Left lung (tissue), 14 donors: ENCODE measurements at places on chromosomes 6 and 20. TPM values are rescaled to one million over a fixed set of nuclear protein-coding genes. Genes with fewer than 3 reads are reported as not detected.

- no peak overlapping the region for H3K4me3 ChIP-seq
- DNase-seq, result no peak
- H3K36me3 ChIP-seq, result no peaks in the 10 kb centered on the region
- no peaks in the 10 kb centered on the region for H3K27me3 ChIP-seq
Observed at GRCh38 chr6:121274666-121275295, 59.5 kb downstream of the TBC1D32 start.

- H3K36me3 ChIP-seq, result no peaks in the 10 kb centered on the region
- no peak overlapping the region for H3K4me3 ChIP-seq
- H3K27ac ChIP-seq, result no peak overlapping the region
- peaks cover 26% of the 10 kb centered on the region for H3K4me1 ChIP-seq
- no peaks in the 10 kb centered on the region for H3K27me3 ChIP-seq
- DNase-seq, result no peak
Observed at GRCh38 chr6:111817451-111818120, 55.7 kb downstream of the FYN start.

DNA sequence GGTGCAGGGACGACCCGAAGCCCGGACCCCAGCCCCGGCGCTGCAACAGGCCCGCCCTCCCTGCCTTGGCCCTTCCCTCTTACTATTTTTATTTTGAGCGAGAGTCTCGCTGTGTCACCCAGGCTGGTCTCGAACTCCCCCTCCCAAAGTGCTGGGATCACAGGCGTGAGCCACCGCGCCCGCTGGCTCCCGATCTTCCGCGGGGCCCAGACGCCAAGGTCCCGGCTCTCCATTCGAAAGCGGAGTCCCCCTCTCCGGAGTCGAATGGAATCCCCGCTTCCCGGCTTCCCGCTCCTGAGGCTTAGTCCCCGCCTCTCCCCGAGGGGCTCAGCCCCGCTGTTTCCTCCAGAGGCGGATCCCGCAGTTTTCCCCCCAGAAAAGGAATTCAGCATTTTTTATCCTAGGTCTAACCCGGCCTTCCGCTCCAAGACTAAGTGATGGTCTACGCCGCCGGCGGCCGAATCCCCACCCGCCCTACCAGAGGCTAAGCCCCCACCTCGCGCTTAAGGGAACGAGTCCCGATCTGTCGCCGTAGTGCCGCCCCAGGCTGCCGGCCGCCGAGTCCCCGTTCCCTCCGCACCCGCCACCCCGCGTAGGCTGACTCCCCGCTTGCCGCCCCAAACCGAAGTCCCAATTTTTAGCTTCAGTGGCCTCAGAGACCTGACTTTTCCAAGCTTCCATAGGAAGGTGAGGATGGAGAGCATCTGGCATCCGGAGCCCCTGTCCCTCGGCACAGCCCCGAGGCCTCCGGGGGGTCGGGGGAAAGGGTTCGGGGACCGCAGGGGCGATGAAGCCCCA lies 11.5 kb upstream of the TMC2 start:
- peak overlapping the region; percentile 90 for H3K27ac ChIP-seq
- H3K27me3 ChIP-seq, result peaks cover 20% of the 10 kb centered on the region
- H3K4me1 ChIP-seq, result peaks cover 24% of the 10 kb centered on the region
- peak; percentile 85 for DNase-seq

DNA sequence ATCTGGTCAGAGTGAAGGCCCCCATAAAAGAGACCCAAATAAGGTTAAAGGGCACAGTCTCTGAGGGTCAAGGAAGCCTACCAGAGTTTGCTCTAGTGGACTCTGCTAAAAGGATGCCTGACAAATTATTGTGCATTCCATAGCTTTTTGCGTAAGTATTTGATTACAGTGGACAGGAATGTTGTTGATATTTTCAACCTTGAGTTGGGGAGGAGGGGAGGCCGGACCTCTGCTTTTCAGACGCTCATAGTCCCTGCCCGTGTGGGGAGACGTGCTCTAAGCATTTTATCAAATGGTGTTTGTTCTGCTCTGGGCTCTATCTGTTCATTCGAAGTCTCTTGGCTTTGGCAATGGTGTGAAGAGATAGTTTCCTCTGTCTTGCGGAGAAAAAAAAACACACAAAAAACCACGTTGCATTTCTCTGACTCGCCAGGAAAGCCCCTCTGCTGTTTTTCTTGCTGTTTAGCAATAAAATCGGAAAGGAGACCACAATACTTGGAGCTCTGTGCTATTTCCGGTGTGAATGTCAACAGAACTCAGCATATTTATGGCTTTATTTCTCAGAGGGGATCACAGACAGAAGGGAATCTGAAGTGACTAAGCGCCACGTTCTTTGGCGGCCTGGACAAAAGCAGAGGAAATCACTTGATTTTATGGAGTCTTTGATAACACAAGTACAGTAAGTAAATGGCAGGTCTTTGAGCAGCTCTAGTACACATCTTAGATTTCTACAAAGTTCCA lies 159.8 kb downstream of the ZFP64 start:
- no peak overlapping the region for H3K27ac ChIP-seq
- no peaks in the 10 kb centered on the region for H3K27me3 ChIP-seq
- DNase-seq, result no peak
- no peaks in the 10 kb centered on the region for H3K36me3 ChIP-seq
- no peaks in the 10 kb centered on the region for H3K4me1 ChIP-seq

DNA sequence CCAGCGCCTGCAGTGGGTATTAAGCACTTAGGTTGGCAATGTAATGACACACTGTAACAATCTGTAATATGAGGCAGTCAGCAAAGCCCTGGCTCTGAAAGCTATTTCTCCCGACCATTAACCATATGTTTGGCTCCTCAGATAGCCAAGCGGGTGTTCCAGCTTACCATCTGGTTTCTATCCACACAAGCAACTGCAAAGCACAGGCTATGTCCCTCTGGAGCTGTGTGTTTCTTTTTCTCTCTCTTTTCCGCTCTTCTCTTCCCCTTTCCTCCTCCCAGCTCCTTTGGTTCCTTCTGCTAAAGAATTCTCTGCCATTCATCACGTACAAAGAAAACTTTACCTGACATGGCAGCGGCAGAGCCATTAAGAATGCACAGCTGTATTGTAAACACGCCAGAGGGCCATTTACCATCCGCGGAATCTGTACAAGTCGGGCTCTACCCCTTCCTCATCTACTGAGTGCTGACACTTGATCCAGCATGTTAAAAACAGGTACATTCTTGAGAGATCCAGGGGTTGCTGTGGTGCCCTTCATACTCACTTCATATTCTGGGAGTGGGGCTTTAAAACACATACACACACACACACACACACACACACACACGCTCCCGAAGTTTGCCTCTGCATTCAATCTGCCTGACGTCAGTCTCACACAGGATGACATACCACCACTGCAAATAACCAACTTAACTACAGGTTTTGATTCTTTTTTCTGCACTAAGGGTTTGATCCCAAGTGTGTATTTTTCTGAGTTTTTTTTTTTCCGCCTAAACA lies 77.2 kb downstream of the BACH2 start:
- peak; percentile 91 for DNase-seq
- H3K36me3 ChIP-seq, result no peaks in the 10 kb centered on the region
- H3K4me1 ChIP-seq, result peaks cover 32% of the 10 kb centered on the region
- H3K27ac ChIP-seq, result peak overlapping the region; percentile 86
- no peak overlapping the region for H3K4me3 ChIP-seq

- no peaks in the 10 kb centered on the region for H3K27me3 ChIP-seq
- no peaks in the 10 kb centered on the region for H3K4me1 ChIP-seq
- no peak for DNase-seq
- H3K36me3 ChIP-seq, result no peaks in the 10 kb centered on the region
- H3K4me3 ChIP-seq, result no peak overlapping the region
Observed at GRCh38 chr20:5402903-5403531, 86.3 kb upstream of the PROKR2 start.

DNA sequence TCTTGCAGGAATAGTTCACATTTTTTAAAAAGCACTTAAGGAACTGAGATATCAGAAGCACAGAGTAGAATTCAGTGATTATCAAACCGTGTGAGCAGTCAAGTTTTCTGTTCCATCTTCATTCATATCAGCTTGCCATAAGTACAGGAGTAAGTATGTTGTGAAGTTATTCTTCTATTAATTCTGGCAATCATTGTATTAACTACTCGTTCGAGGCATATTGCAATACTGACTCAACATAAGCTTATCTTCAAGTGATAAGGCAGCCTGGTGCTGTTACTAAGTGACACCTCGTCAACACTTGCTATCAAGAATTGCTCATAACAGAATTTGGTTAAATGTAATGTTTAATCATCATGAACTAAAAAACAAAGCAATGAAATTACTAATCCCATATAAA lies 75.7 kb upstream of the SNX9 start:
- no peak overlapping the region for H3K4me3 ChIP-seq
- no peaks in the 10 kb centered on the region for H3K36me3 ChIP-seq
- H3K27me3 ChIP-seq, result no peaks in the 10 kb centered on the region
- H3K4me1 ChIP-seq, result no peaks in the 10 kb centered on the region

DNA sequence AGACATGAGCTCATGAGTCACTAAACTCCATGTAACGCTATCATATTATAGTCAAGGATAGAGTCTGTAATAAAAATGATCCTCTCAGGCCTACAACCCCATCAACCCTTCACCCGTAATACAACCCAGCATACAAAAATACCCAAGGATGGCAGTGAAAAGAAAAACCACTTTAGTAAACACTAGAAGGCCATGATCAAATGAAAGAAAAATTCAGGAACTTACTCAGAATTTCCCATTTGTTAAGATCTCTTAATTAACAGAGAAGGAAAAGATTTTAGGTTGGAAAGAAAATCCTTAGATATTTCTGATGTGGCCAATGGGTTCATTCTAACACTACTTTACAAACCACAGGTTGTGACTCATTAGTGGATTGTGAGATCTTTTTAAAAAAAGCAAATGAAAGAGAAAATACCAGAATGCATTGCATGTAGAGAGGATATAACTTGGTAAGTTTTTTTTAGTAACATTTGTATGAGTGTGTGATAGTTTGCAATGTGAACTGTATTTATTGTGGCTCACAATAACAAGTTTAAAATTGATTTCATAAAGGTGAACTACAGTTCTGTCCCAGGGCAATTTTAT lies 8.0 kb upstream of the UBE2J1 start:
- no peak overlapping the region for H3K4me3 ChIP-seq
- no peaks in the 10 kb centered on the region for H3K36me3 ChIP-seq
- peak overlapping the region; percentile 16 for H3K27ac ChIP-seq
- peaks cover 19% of the 10 kb centered on the region for H3K4me1 ChIP-seq

DNA sequence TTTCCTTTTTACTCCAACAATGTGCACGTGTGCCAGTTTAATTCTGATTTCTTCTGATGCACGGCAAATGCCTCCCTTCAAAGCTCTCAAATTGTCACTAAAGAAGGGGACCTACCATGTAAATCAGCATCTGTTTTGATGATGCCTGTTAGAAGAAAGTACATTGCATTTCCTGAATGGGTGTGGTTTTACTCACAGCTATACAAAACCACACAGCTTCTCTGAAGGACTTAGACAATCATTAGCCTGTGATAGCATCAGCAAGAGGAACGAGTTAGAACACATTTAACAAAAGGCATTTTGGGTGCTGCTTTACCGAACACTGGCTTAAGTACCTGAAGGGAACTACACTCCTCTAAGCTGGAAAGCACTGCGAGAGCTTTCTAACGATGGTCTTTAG lies 109.4 kb downstream of the ATXN1 start:
- H3K36me3 ChIP-seq, result no peaks in the 10 kb centered on the region
- H3K27ac ChIP-seq, result no peak overlapping the region
- no peak for DNase-seq
- H3K4me1 ChIP-seq, result peaks cover 29% of the 10 kb centered on the region
- no peaks in the 10 kb centered on the region for H3K27me3 ChIP-seq

The TRIM31 gene
- total RNA-seq, result 0.99 TPM

The WDR46 gene
- total RNA-seq, result 42.0 TPM

The HNF4A gene
- total RNA-seq, result 3.5 TPM
